Fibroblast of skin of back (primary cell): ENCODE measurements at places on chromosomes 1 and 21.

DNA sequence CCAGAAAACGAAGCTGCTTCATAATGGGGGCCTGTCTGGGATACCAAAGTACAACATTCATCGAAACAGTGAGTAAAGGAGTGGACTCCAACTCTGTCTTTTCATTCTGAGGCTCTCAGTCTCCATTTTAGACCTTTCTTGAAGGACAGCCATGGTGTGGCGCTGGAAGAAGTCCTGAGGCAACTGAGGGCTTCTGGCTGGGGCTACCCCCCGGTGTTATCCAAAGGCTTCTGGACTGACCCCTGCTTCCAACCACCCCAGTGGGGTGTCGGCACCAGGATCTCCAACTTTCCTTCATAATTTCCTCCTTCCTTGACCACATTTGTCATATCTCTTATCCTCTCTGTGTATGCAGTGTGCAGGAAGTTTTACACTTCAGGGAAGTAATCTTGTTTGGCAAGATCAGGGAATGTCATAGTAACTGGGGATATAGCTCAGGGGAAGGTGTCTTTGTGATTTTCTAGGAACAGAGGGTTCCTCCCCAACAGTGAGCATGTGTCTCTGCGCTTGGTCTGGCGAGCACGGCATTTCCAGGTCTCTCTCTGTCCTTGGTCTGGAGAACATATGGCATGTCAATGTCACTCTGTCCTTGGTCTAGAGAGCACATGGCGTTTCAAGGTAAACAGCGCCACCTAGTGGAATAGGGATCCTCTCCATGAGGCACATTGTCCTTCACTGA, 19.4 kb upstream of the BSDC1 start:
- DNase-seq, result peak; percentile 67

DNA sequence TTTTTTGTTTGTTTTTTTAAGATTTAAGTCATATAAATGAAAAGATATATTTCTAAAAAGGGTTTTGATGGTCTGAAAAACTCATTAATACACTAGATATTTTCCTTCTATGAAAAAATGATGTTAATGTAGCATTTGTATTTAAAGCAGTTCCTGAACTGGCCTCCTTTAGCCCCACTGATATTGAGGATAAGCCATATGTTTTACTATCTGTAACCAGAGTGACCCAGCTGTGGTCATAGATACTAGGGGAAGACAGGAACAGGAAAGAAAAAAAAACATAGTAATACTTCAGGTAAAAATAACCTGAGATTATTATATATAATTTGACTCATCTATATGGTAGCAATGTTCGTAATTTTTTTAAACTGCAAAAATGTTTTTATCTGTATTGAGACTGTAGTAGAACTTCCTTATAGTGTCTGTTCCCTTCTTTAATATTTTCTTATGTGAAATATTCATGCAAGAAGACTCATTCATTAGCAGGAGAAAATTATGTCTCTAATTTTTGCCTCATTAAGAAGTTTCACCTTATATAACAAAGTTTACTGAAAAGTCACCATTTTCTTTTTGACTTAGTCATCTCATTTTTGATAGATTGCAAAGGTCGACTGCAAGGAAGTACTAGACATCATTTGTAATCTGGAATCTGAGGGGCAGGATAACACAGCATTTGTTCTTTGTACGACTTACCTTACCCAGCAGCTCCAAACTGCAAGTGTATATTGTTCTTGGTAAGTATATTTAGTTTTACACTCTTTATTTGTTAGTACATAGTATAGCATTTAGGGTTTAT, 25.6 kb upstream of the TMCO2 start:
- DNase-seq, result no peak

DNA sequence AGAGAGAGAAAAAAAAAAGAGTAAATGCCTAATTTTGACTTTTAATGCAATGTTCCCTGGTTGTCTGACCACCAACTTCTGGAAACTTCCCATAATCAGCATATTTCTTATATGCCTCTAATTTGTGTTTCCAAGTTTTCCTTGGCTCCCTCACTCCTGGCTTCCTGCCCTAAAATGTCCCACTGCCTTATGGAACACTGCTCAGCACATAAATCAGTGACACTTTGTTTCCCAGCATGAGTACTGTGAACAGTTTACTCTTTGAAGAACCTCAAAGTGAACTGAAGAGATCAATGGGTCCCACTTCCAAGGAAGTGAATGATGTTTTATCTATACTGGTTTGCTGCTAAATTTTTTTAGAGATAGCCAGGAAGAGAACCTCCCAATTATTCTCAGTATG, 271.3 kb upstream of the PRMT6 start:
- DNase-seq, result no peak

DNA sequence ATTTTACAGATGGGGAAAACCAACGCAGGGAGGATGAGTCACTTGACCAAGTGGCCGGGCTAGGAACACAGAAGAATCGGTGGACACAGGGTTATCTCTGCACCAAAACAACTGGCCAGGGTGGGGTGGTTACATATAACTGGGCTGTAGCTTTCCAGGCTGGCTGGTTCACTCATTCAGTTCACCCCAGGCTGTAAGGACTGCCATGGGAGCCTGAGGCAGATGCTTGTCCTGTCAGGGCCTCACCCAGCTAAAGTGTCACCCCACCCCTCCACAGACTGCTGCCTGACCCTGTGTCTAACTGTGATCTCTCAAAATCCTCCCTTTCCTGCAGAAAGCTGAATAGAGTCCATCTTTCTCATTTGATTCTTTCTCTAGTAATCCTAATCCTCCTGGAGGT, 387.3 kb downstream of the RYR2 start:
- DNase-seq, result no peak

GRCh38 chr1:211713231-211713630, 37.8 kb upstream of the NEK2 start:
- DNase-seq, result no peak

DNA sequence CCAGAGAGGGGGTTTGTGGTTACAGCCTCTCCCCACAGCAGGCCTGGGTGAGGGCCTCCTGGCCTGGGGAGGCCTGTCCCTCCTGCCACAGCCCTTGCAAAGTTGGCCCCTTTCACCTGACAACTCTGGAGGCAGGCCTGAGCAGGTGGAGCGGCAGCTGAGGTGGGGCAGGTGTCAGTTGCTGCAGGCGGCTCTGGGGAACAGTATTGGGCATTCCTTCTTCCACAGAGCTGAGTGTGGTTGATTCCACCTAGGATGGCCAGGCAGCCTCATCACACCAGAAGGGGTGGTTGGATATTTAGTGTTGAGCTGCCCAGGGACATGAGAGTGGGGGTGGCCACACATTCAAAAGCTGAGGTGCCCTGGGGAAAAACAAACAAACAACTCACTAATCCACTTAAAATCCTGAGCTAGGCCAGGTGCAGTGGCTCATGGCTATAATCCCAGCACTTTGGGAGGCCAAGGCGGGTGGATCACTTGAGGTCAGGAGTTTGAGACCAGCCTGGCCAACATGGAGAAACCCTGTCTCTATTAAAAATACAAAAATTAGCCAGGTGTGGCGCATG, 31.1 kb downstream of the PIGP start:
- no peak for DNase-seq

DNA sequence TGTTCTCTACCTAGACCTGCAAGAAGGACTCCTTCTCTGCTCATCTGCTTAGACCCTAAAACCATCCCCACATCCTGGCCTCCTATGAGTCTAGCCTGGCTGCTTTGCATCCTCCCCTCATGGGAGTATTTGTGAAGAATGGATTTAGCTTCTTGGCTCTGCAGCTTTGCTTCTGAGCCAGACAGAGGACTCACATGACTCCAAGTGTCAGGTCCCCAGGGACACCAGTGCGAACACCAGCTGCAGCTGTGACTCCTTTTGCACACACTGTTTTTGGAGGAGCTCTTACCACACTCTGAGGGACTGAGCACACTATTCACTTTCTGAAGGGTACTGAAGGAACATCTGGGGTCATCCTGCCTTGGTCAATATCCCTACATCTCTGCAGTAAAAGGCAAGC, 131.8 kb upstream of the SGIP1 start:
- peak; percentile 64 for DNase-seq

DNA sequence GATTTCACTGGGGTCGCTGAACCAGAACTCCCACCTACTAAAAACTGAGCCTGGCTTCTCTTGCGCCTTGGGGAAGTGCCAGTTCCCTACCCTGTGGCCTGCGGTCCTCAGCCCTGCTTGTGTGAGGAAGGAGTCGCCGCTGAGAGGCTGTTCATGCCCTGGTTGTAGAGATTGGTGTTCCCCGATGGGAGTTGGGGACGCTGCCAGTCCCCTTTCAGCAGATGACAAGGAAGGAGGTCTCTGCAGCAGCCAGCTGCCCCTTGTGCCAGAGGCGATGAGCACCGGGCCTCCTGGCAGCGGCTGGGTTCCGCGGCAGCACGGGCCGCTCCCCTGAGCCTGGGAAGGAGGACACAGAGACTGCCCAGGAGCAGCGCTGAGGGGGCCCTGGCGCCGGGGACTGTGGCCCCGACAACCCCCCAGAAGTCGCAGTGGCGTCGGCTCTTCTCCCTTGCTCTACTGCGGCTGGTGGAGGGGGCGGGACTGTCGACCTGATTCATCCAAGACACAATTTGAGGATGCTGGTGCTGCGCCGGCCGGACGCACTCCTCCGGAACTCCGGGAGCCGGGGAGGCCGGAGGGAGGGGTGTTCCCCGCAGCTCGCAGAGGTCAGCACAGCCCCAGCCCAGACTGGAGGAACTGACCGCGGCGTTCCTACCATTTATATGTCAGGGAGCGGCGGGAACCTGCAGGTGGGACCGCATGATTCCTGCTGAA, 12.0 kb upstream of the ADORA3 start:
- peak; percentile 32 for DNase-seq

GRCh38 chr1:190615818-190616217, 138.2 kb upstream of the BRINP3 start:
- no peak for DNase-seq

DNA sequence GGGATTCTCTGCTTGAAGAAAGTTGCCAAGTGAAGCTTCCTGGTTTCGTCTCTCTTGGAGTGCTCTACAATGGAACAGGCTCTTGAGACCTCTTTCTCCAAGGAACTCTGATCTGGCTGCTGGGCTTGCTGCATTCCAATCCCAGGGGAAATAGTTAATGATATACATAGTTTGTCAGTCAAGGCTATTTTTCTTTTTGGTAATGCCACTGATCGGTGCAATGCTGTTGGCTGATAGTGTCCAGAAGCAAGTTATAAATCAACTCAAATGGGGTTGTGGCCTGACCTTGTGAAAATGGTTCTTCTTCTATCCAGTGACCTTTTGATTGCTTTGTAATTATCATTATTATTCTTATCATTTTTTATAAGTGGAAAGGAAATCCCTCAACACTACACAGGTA, 48.4 kb upstream of the TNFSF18 start:
- DNase-seq, result no peak

DNA sequence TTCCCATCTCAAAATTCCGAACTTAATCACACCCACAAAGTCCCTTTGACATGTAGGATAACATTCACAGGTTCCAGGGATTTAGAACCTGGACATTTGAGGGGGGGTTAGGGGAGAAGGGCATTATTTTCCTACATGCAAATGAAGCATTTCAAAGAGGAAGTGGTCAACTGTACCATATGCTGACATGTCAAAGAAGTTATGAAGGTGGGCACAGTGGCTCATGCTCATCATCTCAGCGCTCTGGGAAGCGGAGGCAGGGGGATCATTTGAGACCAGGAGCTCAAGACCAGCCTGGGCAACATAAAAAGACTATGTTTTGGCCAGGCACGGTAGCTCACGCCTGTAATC, 35.7 kb downstream of the PTP4A2 start:
- no peak for DNase-seq

GRCh38 chr1:33725037-33725436, 138.8 kb upstream of the HMGB4 start:
- no peak for DNase-seq

GRCh38 chr1:56524263-56524662, 55.1 kb downstream of the PLPP3 start:
- no peak for DNase-seq

GRCh38 chr1:149962736-149963135, 26.1 kb upstream of the MTMR11 start:
- DNase-seq, result no peak

- DNase-seq, result no peak
Measured at GRCh38 chr1:111909030-111909429, 80.4 kb downstream of the KCND3 start.

- no peak for DNase-seq
Measured at GRCh38 chr1:211637066-211637465, 38.4 kb downstream of the NEK2 start.

DNA sequence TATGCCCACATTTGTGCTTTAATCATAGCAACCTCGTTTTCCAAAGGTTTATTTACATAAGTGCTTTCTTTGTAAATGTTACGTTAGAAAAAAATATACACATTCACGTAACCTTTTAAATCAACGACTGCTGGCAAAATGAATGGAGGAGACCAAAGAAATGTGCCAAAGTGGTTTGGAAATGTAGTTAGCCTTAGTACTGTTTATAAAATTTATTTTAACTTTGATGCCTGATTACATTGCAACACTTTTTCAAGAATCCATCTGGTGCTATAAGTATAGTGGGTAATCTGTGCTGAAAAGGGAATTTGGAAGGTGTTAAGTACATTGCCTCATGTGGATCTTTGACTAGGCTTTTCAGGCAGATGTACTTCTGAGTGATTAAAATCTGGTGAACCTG, 108.9 kb downstream of the IFI44 start:
- DNase-seq, result no peak

GRCh38 chr1:205989786-205990185, 13.4 kb downstream of the RAB7B start:
- DNase-seq, result no peak

DNA sequence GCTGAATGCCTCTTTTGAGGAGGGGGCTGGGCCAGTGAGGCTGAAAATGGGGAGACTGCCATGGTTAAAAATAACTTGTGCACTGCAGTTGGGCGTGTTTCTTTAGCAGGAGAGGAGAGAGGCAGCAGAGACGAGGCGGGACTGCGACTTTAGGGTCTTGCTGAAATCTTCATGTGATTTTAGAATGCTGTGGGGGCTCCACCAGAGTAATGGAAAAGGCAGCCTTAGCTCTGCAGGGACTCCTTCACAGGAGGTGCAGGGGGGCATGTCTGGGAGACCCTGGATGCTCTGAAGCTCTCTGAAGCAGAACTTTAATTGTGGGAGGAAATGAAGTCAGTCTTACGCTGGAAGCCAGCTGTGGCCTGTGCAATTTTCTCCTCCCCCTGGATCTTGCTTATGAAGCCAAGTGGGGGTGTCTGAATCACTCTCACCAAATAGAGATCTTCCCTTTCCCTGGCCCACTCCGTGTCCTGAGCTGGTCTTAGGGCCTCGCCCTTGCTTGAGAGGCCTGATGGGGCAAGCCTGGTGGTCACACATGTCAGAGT, 60.8 kb downstream of the NDUFS5 start:
- DNase-seq, result peak; percentile 48

GRCh38 chr1:185529673-185530072, 204.5 kb upstream of the HMCN1 start:
- no peak for DNase-seq

GRCh38 chr1:224380003-224380402, 23.3 kb downstream of the CNIH4 start:
- no peak for DNase-seq

DNA sequence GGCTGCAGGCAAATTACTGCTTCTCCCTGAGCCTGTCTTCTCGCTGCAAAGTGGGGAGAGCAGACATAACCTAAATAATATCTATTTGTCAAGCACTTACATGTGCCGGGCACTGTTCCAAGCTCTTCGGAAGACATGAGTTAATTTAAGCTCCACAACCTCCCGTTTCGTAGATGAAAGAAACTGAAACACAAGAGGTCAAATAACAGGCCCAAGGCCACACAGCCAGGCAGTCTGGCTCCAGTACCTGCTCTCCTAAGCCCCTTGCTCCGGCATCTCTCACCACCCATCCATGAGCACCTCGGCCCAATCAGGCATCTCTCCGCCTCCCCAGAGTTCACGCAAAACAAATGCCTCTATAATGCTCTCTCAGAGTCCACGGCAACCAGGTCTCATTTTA, 65.4 kb downstream of the TAS1R2 start:
- DNase-seq, result no peak

- no peak for DNase-seq
Measured at GRCh38 chr1:19232524-19232846, 18.8 kb downstream of the EMC1 start.
